ENCODE measurements at places on chromosomes 11 and 22.

GRCh38 chr11:111397034-111397433 is 18.0 kb upstream of the POU2AF1 start:
- no peak for DNase-seq

GRCh38 chr22:50318356-50318697 is 8.5 kb downstream of the DENND6B start:
- DNase-seq: no peak

DNA sequence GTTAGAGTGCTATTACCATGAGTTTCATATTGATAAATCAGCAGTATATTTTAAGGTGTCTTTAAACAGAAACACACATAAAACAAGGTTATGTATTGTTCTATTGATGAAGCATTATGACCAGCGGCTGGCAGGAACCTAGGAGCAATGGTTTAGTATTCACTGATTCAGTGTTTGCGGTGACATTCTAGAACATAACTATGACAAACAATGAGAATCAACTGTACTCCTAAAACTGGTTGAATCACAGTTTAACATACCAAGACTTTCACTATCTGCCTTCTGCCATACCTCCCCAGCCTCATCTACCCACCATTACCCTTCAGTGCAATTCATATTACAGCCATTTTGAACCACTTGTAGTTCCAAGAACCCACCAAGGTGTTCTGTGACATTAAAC is 8.8 kb downstream of the HOATZ start:
- DNase-seq: no peak

DNA sequence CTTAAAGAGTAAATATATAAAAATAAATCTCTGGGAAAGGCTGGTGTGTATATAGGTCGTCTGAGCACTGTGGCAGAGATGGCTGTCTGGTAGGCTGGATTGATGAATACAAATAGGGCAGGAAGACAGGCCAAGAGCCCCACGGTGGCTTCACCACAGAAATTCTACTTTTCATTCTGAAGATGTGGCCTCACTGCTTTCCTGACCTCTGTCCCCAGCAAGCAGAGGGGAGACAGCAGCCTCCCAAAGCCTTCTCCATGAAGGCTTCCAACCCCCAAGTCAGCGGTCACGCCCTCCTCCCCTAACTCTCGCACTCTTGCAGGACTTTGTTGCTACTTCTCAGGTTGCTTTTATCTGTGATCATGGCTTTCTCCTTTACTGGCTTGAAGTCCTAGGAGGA is 10.6 kb upstream of the KCNJ1 start:
- no peak for DNase-seq

GRCh38 chr11:125224391-125225021 is 60.0 kb downstream of the PKNOX2 start:
- DNase-seq: no peak

DNA sequence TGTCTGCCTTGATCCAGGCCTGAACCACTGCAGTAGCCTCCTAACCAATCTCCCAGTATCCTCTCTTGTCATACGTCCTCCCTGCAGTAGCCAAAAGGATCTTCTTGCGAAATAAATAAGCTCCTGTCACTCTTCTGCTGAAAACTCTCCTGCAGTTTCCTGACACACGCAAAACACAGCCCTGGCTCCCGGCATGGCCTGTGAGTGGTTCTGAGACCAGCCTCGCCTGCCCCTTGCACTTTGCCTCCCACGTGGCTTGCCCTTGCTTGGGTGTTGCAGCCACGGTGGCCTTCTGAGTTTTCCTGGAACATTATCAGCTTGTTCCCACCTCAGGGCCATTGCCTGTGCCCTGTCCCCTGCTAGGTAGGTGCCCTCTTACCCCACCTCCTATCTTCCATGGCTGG is 7.2 kb downstream of the ZC3H7B start:
- DNase-seq: no peak

- peak; percentile 58 for DNase-seq
These were observed 139.7 kb downstream of the BRD1 start for GRCh38 chr22:49687786-49688515.

GRCh38 chr11:128157423-128158298 is 429.7 kb downstream of the ETS1 start:
- DNase-seq: no peak

DNA sequence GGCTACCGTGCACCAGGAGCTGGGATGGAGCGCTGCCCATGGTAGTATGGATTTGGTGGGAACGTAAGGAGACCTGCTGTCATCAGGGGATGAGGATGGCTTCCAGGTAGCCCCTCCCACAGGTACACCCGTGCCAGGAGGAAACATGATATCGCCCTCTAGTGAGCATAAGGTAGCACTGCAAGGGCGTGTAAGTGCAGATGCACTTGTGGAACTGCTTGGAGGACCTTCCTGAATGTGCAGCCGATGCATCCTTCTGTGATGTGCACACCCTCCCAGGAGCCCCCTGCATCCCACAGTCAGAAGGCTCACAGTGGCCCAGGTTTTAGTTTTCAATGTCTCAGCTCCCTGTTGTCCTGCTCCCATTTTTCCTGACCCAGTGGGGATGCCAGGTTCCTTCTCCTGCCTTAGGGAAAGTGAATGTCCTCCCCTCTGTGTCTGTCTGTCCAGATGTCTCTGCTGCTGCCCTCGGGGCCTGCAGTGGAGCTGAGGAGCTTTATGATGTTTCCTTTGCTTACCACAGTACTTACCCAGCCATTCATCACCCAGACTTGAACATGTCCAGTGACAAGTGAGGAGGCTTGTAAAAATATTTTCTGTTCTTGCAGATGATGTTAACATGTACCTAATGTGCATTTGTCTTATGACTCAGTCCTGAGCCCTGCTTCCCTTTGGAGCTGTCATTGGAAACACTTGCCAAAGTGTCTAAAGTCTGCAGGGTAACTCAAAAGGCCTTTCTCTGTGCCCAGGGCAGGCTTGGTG is 49.2 kb downstream of the DBX1 start:
- no peak for DNase-seq

- no peak for DNase-seq
These were observed 4.2 kb downstream of the ALDH3B1 start for GRCh38 chr11:68014157-68014946.

GRCh38 chr11:20026629-20027555 is 133.4 kb downstream of the DBX1 start:
- DNase-seq: peak; percentile 75

- DNase-seq: peak; percentile 34
These were observed 15.3 kb downstream of the TMPRSS13 start for GRCh38 chr11:117913736-117914397.

DNA sequence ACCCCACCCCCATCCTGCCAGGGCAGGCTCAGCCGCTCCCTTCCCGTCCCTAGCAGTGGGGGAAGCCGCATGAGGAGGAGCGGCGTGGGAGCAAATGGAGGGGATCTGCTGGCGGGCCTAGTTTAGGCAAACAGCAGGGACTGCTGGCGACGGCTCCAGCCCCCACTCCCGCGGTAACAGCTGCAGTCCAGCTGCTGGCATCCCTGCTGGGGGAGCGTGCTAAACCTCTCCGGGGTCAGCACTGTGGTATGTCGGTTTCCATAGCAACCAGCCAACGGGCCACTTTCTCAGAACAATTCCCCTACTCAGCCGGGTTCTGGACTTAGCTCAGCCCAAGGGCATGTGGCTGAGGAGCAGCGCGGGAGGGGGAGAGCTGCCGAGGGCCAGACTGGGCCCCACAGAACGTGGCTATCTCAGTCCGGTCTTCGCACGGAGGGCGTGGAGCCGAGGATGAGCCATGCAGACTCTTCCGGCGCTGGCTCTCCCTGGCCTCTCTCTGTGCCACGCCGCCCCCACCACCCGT is 98.8 kb downstream of the PKNOX2 start:
- DNase-seq: peak; percentile 88

DNA sequence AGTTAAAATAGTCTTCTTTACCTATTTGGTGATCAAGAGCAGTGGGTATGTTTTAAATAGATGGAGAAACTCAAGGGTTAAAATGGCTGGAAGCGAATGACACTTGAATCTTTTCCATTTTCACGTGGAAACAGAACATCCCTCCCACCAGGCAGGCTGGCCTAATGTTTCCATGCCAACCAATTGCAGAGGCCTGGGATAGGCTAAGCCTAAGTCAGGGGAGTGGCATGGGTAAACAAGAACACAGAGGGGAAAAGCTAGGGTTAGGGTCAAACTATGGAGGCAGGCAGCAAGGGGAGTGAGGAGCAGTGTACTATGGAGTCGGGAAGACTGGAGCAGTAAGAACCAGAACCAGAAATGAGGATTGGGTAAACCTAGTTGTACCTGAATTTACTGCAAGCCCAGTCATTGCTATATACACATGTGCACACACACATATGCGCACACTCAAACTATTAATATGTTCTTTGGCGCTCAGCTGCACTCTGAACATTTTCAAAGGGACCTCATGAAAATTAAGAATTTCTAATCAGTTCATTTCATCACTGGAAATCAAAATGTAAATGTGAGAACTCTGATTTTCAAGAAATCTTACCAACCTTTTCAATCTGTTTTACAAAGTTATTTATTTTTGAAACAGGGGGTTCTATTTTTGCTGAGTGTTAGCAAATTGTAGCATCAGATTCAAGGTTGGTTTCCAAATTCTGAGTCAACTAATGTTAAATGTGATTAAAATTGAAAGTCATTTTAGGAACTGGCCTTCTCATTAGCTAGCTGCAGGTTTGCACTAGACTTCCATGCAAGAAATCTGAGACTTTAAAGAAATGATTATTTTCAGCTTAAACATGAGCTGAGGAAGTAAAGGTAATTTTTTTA is 327.0 kb upstream of the CCDC90B start:
- no peak for DNase-seq

GRCh38 chr22:27418261-27418660 is 383.3 kb downstream of the MN1 start:
- DNase-seq: no peak

- no peak for DNase-seq
These were observed 802.5 kb downstream of the DLG2 start for GRCh38 chr11:84824624-84825023.

- DNase-seq: no peak
These were observed 70.9 kb upstream of the SORL1-AS1 start for GRCh38 chr11:121523581-121524232.

DNA sequence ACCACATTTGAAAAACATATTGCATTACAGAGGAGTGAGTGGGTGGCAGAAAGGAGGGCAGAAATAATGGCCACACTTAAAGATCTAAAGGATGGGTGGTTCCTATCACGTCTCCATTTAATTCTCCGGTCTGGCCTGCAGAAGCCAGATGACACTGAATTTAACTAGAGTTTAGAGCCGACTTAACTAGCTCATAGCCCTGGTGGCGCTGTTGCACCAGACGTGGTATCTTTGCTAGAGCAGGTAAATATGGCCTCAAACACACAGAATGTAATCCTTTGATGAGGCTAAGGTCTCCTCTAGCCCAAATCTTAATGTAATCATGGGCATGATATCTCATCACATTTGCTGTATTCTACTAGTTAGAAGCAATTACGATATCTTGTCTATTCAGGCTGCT is 51.5 kb upstream of the GAL start:
- DNase-seq: no peak

DNA sequence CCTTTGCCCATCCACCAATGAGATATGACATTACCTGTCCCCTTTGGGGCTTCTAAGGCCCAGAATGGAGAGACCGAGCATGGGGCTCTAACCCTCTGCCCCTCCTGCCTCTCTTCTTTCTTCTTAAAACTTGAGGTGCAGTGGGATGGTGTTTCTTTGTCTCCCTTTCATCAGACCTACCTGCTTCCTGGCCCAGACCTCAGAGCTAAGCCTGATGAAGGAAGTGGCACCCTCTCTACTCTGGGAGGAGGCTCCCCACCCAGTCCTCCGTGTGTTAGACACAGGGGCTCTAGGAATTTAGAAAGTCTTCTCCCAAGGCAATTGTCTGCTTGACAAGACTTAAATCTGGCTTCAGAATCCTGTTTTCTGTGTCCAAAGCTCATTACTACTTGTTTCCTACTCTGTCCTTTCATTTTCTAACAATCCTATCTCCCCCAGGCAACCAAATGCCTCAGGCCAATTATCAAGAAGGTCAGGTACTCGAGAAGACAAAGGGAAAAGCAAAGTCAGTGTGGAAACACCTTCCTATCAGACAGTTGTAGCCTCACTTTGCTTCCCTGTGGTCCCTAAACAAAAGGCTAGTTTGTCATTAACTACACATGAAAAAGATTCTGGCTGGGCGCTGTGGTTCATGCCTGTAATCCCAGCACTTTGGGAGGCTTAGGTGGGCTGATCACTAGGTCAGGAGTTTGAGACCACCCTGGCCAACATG is 20.3 kb upstream of the PARVA start:
- DNase-seq: no peak

DNA sequence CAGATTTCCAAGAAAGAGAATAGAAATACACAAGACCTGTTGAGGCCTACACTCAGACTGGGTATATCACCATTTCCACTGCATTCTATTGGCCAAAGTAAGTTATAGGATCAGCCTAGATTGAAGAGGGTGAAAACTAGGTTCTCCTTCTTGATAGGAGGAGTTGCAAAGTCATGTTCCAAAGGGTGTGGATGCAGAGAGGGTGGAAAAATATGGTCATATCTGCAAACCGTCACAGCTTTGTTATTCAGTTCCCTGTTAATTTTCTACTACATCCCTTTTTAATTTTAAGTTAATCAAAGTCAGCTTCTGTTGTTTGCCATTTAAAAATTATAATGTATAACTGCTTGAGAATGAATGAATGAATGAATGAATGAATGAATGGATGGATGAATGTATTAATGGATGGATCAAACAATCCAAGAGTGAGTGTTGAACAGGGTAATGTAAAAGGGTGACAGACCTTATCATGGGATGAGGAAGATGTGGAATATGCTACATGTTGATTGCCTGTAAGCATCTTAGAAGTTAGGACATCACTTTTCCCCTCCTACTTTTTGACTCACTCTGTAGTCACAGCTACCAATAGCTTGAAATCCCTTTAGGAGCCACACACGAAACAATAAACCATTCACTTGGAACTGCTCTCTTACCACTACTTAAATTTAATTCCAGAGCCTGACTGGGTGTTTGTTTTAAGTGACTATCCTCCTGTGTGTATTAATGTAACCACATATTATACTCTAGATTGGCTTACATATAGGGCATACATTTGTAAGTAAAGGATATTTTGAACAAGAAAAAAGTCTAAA is 121.5 kb downstream of the CCDC34 start:
- DNase-seq: no peak

- no peak for DNase-seq
These were observed 28.3 kb downstream of the DRD2 start for GRCh38 chr11:113446938-113447337.

DNA sequence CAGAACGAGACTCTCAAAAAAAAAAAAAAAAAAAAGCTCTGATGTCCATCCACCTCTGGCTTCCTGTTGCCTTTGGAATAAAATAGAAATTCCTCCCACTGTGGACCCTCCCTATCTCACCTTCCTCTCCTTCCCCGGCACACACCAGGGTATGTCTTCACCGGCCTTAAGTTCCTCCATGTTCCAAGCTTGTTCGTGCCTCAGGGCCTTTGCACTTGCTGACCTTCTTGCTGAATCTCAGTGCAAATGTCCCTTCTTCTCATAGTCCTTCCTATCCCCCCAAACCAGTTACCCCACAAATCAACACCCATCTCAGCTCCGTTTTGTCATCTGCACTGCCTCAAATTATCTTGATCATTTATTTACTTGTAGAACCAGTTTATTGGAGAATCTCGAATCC is 20.6 kb downstream of the IFT27 start:
- no peak for DNase-seq

DNA sequence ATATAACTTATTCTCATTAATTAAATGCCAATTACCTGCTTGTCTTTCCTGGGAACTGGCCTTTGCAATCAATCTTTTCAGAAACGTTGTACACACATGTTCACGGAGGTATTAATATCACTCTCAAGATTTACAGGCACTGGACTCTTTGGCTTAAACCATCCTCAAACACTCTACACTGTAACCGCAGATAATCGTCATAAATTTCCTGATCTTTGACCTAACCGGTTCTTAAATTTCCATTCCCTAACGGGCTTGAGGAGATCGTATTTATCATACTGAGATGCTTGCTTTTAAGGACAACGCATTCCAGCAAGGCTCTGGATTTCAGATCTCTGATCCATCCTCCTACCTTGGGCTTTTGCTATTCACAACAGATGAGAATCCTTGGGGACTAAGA is 72.8 kb downstream of the ARL14EP start:
- DNase-seq: no peak

Measured in type B pancreatic cell (in vitro differentiated cells).